ENCODE measurements at places on chromosomes 7 and 10. TPM values are rescaled to one million over a fixed set of nuclear protein-coding genes. Genes with fewer than 3 reads are reported as not detected.
A peak's percentile ranks its signal among the peaks of the same experiment; 100 is the strongest.

The ALOX5 gene
- 57.0 TPM for total RNA-seq

The DHTKD1 gene
- 29.4 TPM for total RNA-seq

The AFAP1L2 gene
- 1.1 TPM for total RNA-seq

The RBM33 gene
- 82.9 TPM for total RNA-seq

The SRRM3 gene
- total RNA-seq: 0.21 TPM

The AOC1 gene
- total RNA-seq: 1.8 TPM

DNA sequence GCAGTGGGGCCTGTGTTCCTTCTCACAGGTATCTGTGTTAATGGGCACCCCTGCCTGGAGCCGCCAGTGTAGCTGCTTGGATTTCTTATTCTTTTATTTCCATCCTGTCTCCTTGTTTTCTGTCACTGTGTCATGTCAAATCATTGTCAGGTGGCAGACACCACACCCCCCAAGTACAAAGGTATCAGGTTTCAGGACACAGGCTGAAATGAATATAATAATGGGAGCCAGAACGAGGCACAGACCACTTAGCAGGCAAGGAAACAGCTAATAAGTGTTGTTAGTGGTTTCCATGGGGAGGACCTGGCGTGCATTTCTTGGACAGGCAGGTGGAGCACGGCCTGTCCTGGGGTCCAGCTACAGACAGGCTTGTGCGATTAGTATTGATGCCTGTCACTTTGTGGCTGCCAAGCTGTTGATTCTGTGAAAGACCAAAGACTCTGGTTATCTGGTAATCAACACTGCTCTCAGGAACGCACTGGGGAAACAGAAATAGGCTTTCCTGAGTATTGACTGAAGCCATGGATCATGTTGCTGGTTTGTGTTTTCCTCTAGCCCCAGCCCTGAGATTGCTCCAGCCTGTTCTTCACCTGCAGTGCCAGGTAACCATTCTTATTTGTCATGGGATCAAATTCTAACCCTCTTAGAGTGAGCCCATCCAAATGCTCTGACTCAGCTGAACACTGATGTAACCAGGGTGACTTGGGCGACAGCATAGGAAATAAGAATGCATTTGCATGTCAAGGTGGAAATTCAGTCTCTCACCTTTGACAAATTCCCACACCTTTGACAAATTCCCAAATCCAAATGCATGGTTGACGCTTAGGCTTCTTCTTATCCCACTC, 1002.0 kb downstream of the LRMDA start:
- DNase-seq: no peak

GRCh38 chr7:137366995-137367394, 23.5 kb upstream of the PTN start:
- DNase-seq: no peak

DNA sequence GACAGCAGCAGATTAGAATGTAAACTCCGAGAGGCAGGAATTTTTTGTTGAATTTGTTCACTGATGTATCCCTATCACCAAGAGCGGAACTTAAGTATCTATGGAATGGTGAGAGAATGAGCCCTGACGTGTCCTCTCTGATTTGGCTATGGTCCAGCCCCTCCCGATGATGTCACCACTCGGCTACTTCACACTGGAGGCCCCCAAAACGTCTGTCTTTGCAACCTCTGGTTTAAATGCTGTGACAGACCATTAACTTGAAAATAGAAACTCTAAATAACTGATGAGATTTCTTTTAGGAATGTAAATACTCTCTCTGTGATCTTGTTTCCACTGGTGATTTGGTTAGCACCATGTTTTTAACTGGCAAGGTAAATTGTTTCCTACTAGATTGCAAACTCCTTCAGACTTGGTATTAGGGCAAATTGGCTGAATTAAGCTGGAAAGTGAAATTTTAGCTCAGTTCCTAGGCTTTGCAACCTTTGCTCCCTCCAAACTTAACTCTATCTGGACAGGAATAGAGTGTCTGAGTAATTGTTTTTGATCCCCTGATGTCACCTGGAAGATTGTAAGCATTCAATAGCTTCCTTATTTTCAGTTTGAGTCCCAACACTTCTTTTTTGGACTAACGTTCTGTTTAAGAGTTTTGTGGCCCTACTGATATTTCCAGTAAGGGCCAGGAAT, 19.1 kb downstream of the SLC16A12 start:
- peak; percentile 52 for DNase-seq

- DNase-seq: peak; percentile 63
Measured at GRCh38 chr7:99955247-99955646, 20.6 kb downstream of the AZGP1 start.

GRCh38 chr10:55989188-55989587, 371.9 kb downstream of the ZWINT start:
- no peak for DNase-seq

GRCh38 chr10:101833466-101833865, 10.1 kb downstream of the KCNIP2 start:
- DNase-seq: no peak

DNA sequence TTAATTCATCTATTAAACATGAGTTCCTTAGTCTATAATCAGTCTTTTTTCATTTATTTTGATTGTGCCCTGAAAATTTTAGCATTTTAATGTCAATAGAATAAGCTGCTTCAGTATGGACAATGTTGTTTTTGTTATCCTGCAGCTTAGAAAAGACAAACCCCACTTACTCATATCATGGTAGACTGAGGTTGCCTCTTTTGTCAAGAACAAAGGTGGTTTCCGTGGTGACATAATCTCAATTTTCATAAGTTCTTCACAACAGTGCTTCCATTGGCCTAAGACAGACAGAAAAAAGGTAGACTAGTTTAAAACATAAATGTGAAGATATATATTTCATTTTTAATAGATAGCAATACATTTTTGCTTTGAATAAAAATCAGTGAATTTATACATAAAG, 69.1 kb downstream of the RTKN2 start:
- no peak for DNase-seq

- DNase-seq: no peak
Measured at GRCh38 chr10:124008681-124009080, 84.7 kb downstream of the CHST15 start.

GRCh38 chr10:121375172-121375571, 223.1 kb downstream of the FGFR2 start:
- no peak for DNase-seq
